ENCODE measurements at places on chromosomes 6 and 20.

GRCh38 chr6:57173056-57173885 is 1.1 kb downstream of the BAG2 start:
- no peak for DNase-seq

- DNase-seq, result no peak
Measured at GRCh38 chr20:33556246-33556645, 66.3 kb downstream of the CBFA2T2 start.

GRCh38 chr6:169890049-169890448 is 138.6 kb downstream of the ERMARD start:
- no peak for DNase-seq

DNA sequence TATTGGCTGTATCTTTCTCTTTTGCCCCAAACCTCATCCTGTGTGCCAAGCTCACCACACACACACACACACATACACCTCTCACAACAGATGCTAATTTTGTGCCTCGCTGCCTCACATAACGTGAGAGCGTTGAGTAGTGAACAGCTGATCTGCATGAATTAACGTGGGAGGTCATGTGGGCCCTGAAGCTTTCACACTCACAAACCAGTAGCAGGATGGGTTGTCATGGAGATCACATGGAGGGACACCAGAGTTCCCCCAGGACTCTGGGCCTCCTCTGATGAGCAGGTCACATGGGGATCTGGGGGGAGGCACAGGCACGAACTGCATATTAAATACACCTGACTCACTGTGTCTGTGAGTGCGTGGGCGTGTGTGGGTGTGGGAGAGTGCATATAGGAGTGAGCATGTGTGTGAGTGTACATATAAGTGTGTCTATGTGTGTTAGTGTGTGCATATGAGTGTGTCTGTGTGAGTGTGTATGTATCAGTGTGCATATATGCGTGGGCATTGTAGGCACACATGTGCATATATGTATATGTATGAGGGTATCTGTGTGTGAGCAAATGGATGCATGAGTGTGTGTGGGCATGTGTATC is 62.7 kb upstream of the SULF2 start:
- DNase-seq, result no peak

DNA sequence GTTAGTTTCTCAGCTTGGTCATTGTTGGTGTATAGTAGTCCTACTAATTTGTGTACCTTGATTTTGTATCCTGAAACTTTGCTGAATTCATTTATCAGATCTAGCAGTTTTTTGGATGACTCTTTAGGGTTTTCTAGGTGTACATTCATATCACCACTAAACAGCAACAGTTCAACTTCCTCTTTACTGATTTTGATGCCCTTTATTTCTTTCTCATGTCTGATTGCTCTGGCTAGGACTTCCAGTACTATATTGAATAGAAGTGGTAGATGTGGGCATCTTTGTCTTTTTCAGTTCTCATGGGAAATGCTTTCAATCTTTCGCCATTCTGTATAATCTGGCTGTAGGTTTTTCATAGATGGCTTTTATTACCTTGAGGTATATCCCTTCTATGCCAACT is 61.3 kb upstream of the HEY2 start:
- DNase-seq, result no peak

DNA sequence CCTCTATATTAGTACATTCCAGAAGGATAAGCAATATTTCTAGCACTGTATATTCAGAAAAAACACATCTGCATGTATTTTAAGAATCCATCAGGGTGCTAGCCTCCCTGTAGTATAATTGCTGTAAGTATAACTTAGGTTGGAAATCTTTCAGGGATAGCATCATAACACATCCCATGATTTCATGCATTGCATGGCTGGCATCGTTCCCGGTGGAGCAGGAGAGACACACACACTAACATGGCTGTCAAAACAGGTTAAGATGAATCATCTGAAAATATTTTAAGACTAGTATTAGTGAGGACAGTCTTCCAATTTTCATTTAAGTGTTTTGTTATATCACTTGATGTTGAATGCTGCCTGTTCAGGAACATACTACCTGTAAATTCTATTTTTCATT is 32.1 kb upstream of the CENPW start:
- no peak for DNase-seq

- no peak for DNase-seq
Measured at GRCh38 chr6:161590961-161591627, 317.2 kb upstream of the AGPAT4 start.

DNA sequence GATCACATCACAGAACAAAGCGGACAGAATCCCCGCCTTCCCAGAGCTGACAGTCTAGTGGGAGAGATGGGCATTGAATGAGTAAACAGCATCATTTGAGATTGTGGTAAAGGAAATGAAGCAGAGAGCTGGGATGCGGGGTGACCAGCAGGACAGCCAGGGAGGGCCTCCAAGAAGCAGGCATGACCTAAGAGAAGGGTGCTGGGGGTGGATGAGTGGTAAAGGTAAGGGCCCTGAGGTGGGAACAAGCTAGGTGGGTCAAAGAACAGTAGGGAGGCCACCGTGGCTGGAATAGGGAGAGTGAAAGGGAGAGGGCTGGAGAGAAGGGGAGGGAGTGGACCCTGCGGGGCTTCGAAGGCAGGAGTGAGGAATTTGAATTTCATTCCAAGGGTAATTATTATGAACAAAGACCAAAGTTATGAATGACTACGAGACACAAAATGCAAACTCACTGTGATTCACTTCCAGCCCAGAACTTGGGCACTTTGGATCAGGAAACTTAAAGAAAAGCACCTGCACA is 61.4 kb downstream of the CEBPB start:
- no peak for DNase-seq

DNA sequence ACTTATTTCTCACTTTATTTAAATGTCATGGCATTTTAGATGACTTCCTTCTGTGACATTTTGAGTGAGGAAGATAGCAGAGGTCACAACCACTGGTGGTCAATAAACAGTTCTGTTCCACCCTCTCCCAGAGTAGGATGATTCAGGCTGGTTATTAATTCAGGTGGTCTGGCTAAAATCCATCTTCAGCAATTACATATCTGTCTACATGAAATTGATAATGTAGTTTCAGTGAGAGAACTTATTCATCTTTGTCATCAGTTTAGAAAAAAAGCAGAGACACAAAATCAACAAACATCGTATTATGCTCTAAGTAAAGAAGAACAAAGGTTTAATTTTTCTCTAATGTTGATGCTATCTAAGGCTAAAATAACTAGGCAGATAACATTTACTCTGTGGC is 525.5 kb downstream of the TENT5A start:
- no peak for DNase-seq

DNA sequence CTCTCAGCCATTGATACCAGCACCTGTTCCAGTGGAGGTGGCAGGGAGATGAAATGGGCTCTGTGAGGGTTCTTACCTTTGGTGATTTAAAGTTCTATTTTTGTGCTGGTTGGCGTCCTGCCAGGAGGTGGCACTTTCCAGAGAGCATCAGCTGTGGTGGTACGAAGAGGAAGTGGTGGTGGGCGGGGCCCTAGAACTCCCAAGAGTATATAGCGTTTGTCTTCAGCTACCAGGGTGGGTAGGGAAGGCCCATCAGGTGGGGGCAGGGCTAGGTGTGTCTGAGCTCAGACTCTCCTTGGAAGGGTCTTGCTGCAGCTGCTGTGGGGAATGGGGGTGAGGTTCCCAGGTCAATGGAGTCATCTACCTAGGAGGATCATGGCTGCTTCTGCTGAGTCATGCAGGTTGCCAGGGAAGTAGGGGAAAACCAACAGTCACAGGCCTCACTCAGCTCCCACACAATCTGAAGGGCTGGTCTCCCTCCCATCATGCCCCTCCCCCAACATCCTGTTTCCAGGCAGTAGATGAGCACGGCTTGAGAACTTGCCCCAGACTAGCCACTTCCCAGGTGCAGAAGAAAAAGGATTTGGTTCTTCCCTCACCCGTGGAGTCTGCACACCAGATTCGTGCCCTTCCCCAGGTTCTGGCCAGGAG is 46.6 kb downstream of the MOXD1 start:
- DNase-seq, result no peak

DNA sequence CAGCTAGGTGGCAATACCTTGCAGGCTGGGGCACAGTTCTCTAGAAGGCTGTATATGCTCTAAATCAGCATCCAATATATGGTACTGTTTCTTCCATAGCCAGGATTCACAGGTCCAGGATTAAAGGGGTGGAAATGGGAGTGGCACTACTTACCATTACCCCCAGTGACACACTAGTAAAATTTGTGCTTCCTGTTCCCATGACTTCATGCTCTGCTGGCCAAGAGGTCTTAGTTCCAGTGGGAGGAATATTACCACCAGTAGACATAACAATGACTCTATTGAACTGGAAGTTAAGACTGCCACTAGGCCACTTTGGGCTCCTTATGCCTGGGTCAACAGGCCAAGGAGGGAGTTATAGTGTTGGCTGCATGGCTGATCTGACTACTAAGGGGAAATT is 174.3 kb upstream of the TNFAIP3 start:
- DNase-seq, result no peak

- DNase-seq, result no peak
Measured at GRCh38 chr6:9405369-9405768, 970.0 kb upstream of the SLC35B3 start.

GRCh38 chr20:24470746-24471582 is 1.5 kb downstream of the SYNDIG1 start:
- DNase-seq, result no peak

DNA sequence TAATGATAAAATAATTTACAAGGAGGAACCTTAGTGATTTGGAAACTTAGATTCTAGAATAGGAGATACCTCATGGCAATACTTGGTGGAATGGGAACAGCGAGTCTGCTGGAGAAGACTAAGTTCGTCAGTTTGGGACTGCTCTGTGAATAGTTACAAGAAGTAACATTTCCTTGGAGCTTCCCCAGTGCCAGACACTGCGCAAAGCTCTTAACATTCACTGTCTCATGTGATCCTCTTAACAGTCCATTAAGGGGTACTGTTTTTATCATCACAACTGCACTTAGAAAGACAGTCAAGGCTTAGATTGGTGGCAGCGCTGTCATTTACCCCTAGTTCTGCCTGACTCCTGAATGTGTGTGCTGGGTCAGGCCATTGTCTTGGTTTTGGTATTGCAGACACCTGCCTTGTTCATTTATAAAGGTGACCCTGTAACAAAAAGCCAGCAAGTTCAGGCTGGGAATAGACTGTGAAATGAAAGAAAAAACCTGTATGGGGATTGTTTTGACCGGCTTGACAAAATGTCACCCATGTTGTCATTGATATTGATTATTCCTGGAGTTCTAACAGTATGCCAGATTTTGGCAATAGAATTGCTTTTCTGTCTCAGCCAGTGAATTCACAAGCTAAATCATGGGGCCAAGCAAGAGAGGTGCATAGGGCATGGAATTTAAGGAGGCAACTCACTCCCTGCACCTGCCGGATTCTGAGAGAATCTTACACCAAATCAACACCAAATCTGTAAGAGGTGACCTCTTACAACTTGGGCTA is 118.4 kb downstream of the SASH1 start:
- no peak for DNase-seq

DNA sequence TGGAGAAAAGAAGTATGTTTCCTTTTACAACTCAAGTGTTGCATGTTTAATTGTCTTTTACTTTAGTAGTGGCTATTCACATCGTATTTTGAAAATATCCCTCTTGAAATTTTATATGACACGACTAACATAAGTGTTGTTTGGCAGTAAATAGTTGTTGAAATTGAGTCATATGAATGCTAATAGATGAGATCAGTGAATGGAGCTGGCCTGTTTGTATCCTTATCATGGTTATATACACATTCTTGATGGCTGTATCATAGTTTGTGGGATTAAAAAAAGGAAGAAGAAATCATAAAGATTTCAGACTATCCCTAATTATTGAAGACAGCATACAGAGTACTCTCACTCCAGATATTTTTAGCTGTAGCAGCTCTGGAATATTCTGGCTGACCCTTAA is 8.2 kb upstream of the RAE1 start:
- DNase-seq, result no peak

GRCh38 chr6:136739501-136739900 is 52.8 kb downstream of the MAP3K5 start:
- DNase-seq, result no peak

Measured in NCI-H1930 (cell line).